Testis (tissue), 5 donors: ENCODE measurements at places on chromosomes 3 and 15.

DNA sequence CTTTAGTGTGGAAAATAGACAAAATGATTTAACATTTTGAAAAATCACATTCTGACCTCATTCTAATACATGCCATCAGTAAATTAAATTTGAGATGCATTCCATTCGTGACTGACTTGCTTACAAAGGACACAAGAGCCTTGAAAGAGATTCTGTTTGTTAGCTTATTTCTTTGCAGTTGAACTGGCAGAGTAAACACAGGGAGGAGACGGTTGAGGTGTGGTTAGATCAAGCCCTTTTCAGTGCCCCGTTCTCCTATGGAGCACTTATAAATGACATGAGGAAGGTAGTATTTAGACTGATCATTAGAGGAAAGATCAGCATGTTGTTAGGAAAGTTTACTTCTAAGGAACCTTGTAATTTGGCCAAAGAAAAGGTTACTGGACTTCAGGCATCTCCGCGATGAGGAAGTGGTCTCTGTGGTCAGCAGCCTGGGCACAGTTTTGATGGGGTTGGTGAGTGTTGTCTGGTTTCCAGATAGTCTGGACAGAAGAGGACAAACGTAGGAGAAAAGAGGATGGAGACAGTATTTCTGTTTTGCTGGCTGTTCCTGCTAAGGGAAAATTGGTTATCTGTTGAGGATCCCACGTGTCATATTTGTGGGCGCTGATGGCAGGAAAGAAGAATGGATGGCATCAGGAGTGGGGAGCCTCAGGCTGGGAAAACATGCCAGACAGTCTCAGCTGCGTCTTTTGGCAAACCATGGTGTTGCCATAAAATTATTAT lies 328.9 kb upstream of the TBL1XR1 start:
- no peak for DNase-seq

GRCh38 chr3:188631291-188632010 lies 477.5 kb downstream of the LPP start:
- no peak for DNase-seq

DNA sequence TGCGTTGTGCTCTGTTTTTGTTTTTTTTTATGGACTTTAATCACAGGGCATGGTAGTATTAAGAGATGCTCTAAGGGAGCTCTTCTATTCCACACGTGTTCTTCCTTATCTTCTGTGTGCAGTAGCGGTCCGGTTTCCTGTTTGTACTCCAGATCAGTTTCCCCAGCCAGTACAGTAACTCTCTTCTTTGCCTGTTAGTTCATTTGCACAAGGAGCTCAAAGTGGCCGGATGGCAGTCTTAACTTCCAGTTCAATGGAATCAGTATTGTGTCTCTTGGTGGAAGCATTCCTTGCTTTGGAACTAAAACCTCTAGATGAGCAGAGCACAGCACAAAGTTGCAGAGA lies 122.0 kb downstream of the KLF13 start:
- no peak for DNase-seq

DNA sequence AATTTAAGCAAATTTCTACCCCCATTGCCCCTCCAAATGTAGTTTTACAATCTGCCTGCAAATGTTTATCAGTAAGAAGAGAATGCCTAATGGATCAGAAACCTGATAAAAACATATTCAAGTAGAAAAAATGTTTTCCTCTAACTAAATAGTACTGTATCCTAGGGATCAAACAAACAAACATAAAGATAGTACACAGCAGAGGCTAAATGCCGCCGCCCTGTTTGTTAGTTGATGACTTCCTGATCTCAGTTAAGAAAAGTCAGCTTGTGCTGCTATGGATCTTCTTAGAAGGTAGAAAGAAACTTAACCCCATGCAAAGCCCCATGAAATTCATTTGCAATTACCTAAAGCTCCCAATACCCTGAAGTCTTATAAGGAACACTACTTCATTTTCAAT lies 387.3 kb upstream of the THBS1 start:
- no peak for DNase-seq

- no peak for DNase-seq
Observed at GRCh38 chr3:85670634-85671205, 711.9 kb downstream of the CADM2 start.

DNA sequence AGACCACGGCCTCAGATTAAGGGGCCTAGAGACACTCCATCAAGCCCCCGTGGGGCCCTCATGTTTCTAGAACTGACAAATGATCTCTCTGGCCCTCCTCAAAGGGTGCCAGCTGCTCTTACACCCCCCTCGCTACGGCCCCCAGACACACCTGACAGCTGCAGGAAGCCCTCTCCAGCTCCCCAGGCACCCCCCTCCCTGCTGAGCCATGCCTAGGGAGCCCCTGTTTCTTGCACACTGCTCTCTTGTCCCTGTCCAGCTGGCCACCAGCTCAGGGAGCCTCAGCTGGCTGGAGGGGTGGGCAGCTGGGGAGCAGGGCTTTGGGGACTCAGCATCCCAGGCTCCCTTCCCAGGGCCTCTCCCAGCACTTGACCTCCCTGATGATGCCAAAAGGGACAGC lies 14.8 kb downstream of the TNK2 start:
- no peak for DNase-seq

- no peak for DNase-seq
Observed at GRCh38 chr3:184485906-184486305, 75.7 kb upstream of the EPHB3 start.

GRCh38 chr3:167437428-167438139 lies 36.3 kb downstream of the SERPINI2 start:
- DNase-seq = no peak

DNA sequence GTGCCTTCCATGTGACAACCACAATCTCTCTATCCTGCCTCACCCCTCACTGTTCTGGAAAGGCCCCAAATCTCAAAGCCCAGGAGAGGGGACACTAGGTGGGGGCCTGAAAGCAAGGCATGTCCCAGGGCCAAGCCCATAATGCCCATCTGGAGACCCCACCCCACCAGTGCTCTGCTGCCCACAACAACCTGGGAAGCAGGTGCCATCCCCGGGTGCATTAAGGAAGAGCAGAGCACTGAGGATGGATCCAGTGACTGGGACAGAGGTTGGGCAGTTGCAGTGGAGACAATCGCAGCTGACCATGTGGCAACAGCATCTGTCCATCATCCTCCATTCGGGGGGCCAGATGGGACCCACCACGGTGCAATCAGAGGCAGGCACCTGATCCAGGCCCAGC lies 106.2 kb upstream of the PRR20G start:
- DNase-seq = no peak

GRCh38 chr3:38088126-38089078 lies 48.5 kb downstream of the ACAA1 start:
- DNase-seq = no peak

- DNase-seq = no peak
Observed at GRCh38 chr15:42608110-42608531, 32.7 kb downstream of the STARD9 start.

DNA sequence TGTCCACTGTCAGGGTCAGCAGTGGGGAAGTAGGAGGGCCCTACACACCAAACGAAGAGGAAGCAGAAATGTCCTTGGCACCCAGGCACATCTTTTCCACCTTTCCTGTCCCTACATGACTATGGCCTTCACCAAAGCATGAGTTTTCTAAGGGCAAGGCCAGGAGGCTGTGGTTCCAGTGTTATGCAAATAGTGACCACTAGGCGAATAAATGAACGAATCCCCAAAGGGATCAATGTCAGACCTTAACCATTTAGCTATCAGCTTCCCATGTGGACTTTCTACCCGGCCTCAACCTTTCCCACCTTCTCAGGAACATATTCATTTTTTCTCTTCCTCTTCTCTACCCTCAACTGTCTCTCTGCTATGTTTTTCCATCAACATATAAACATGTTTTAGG lies 63.1 kb downstream of the NTRK3 start:
- DNase-seq = no peak

DNA sequence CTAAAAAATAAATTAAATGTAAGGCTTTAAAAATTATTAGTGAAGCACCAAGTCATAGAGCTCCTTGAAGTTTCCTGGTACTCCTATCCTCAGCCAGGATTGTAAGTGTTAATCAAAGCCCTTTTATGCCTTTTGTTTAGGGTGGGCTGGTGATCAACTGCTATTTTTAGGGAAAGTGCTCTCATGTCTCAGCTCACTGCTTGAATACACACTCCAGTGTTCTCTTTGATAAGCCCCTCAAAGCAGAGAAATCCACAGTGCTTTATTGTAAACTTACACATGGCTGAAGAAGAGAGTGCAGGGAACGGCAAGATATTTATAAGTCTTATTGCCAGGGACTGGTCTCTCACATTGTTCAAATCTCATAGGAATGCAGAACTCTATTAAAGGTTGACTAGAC lies 156.4 kb upstream of the AZI2 start:
- DNase-seq = no peak

- no peak for DNase-seq
Observed at GRCh38 chr3:175735866-175736265, 876.7 kb downstream of the NAALADL2 start.

- DNase-seq = no peak
Observed at GRCh38 chr3:58880182-58880581, 169.6 kb downstream of the CFAP20DC start.

- no peak for DNase-seq
Observed at GRCh38 chr15:90868261-90868689, at the start of gene FURIN. Gene FURIN, plus strand, starts transcription at chr15:90868588. Its CDS starts 7,153 bp downstream, at chr15:90875741.

GRCh38 chr3:66394019-66394752 lies 106.6 kb downstream of the LRIG1 start:
- no peak for DNase-seq

DNA sequence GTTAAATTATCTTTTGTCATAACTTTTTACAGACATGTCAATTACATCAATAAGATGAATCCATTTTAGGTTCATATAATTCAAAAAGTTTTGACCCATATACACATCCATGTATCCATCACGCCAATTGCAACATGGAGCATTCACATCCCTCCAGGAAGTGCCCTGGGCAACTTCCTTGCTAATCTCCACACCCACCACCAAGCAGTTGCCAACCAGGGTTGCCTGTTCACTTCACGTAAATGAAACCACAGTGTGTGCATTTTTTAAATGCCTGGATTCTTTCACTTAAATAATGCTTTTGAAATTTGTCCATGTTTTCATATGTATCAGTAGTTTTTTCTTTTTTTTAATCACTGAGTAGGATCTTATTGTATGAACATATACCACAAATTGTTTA lies 40.7 kb upstream of the LYZL4 start:
- no peak for DNase-seq

DNA sequence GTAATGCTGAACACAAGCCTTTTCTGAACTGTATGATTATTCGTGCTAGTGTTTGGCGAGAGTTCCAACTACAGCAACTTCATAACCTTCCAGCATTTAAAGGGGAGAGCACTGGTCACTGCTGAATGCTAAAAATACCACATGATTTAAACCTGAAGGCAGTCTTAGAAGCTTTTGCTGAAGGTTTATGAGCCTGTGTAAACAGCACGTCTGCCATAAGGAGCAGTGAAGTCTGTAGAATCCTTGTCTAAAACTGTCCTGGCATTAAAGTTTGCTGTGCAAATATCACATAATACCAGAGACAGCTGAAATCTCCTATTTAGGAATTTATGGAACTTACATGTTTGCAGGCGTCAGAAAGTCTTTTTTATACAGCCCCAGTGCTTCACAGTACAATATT lies 5.9 kb downstream of the SATB1 start:
- no peak for DNase-seq

DNA sequence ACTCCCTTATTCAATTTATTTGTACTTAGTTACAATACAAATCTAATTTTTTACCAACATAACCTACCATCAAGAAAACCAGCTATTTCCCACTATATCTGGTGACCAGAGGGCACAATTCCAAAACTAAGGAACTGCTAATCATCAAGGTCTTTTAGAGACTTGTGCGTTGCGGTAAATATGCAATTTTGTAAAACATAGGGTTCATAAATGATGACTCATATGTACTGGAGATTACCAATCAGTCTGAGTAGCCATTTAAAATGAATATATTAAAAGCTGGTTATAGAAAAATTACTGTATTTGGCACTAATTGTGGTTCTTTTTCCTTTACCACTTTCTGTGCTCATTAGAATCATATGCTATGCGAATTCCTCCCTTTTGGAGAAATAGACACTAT lies 859.6 kb downstream of the ROBO1 start:
- DNase-seq = no peak

GRCh38 chr3:45932112-45932511 lies 11.2 kb upstream of the CXCR6 start:
- DNase-seq = no peak

DNA sequence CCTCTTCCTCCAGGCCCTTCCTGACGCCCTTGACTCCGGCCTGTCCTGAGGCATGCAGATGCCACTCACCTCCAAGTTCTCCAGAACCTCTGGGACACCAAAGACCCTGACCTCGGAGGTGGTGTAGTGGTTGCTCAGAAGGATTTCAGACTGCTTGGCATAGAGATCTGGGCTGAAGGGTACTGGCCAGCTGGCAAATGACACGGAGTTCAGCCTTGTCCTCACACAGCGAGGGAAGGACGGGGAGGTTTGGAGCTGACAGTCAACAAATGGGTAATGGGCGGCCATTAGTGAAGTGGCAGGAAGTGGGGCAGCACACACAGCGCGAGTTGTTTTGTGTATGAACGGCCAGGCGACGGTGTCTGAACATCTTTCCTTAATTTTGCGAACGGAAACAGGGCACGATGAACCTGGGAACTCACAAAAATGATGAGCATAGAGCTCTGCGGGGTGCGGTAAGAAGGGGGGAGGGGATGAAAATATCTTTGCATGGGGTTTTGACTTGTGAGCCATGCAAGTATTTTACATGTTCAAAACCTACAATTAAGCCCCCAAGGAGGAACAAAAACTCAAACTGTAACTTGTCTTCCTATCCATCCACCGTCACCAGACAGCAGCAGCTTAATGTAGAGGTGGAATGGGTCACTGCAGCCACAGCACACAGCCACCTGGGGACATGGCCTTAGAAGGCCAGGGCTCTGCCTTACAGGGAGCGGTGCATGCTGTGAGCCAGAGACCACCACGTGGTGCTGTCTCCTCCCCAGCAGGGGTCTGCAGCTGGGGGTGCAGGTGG lies 43.6 kb upstream of the RPL32 start:
- no peak for DNase-seq

GRCh38 chr3:1696669-1697275 lies 401.9 kb upstream of the CNTN4 start:
- DNase-seq = no peak

DNA sequence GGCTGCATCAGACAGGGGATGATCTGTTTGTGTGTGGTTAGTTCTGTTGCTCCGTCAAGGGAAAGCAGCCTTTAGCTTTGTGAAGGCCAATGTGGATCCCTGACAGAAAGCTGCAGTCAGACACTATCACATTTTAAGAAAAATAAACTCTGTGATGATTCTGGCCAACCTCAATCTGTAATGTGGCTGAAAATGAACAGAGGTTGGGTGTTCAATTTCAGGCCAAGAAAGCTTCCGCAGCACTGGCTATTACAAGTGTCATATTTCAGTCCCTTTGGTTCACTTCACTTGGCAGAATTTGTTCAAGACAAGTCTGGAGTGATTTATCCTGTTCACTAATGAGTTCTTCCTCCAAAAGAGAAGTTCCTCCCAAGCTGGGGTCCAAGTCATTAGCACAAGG lies 571.8 kb upstream of the IL12A start:
- DNase-seq = no peak

GRCh38 chr3:133424937-133425869 lies 25.3 kb downstream of the BFSP2 start:
- DNase-seq = no peak
